ENCODE measurements at places on chromosomes 5 and 9.

DNA sequence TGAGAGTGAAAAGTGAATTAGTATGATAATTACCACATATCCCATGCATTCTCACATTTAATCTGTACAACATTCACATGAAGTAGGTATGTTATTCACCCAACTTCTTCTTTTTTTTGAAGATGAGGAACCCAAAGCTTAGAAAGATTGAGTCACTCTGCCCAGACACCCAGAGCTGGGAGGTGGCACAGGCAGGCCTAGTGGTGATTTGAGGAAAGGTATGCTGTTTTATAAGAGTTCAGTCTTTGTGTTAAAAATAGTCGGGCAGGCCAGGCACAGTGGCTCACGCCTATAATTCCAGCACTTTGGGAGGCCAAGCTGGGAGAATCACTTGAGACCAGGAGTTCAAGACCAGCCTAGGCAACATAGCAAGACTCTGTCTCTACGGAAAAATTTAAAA lies 285.3 kb downstream of the NR3C1 start:
- no peak for DNase-seq

GRCh38 chr9:1515557-1515956 lies 465.4 kb downstream of the DMRT2 start:
- DNase-seq = no peak

DNA sequence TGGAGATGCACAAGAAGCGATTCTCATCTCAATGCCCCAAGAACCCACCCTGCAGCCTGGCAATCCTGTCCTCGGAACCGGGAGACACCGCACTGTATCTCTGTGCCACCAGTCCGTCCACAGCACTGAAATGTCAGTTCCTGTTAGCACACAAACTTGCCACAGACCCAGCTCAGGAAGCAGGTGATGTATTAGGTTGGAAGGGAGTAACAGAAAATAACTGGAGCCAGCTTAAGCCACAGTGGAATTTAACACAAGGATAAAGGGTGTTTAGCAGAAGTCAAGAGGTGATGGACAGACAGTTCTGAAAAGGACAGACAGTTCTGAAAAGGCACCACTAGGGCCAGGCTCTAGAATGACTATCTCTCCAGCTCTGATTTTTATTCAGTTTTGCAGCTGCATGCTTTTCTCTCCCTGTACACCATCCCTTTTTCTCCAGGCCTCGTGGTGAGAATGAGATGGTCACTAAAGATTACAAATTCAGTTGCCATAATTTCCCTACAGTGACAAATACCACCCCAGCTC lies 114.4 kb downstream of the ANKRD18B start:
- no peak for DNase-seq

DNA sequence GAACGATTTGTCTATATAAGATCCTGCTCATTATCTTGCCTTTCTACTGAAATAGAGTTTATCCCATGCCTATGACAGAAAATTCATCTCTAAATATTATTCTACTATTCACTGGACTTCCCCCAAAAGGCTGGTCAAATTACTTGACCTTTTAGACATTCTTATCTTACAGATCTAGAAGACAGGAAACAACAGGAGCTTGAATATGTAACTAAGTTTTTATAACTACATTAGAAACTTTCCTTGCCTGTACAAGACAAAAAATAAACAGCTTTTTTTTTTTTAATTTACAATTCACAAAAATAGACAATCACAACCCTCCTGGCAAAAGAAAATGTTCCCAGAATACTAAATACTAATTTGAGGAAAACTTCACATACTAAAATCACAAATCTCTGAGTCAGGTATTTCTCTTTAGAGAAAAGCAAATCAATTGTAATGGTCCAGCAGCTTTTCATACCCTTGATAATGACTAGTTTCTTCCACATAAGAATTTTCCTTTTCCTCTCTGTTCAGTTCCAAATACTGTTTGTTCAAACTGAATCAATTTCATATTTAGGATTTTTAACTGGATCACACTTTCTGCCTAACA lies 68.6 kb downstream of the MLLT3 start:
- DNase-seq = no peak

DNA sequence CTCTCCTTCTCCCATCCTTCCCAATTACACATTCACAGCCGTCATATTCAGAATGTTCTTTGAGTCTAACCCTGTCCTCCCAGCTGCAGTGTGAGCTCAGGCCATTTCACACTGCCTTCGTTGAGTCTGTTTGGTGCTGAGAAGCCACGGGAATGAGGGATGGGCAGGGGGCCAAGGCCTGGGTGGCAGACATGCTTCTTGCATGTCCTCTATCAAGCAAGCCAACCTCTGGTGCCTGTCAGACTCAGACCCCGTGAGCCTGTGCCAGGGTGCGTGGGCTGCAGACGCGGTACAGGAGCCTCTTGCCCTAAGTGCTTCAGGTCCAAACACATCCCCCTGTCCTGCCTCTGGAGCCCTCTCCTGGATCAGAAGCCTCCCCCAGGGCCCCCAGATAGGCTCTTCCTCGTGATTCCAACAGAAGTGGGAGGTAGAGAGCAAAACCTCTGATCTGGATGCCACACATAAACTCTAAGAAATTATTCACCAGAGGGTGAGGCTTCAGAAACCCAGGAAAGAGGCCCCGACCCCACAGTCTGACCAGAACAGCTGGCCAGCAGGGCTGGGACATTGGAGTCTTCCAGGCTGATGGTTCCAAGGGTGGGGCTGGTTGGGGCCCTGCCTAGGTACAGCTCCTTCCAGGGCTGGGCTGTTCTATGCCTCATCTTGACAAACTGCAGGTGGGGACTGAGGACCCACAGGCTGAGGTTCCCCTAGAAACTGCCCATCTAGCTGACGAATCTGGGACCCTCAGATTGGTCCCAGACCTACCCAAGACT lies 46.7 kb upstream of the CDKN2AIPNL start:
- DNase-seq = no peak

Data from stimulated activated CD8-positive, alpha-beta memory T cell treated with anti-CD3 and anti-CD28 coated beads, Interleukin-15, amount 100 ng/mL, for 24 hours (primary cell).